Activated CD4-positive, alpha-beta T cell treated with anti-CD3 and anti-CD28 coated beads for 4 hours (primary cell): ENCODE measurements at places on chromosomes 4 and X.
A peak's percentile ranks its signal among the peaks of the same experiment; 100 is the strongest.

GRCh38 chr4:17055788-17056187 is 157.3 kb upstream of the LDB2 start:
- DNase-seq = no peak

GRCh38 chrX:56798866-56799758 is 70.1 kb downstream of the NBDY start:
- DNase-seq = no peak

DNA sequence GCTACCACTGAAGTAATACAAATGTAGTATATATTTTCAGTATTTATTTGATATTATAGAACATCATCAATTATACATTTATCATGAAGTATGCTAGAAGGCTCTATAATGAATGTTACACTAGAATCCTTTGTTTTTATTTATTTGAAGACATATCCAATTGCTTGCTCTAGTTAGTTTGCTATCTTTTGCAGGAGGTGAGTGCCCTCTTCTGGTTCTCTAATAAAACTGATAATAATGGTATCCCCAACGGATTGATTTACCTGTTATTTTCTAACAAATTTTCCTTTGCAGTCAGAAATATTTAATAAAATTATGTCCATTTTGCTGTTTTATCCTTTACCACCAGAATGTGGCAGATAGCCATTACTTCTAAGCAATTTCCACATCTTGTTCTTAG is 274.3 kb upstream of the TACR3 start:
- no peak for DNase-seq

DNA sequence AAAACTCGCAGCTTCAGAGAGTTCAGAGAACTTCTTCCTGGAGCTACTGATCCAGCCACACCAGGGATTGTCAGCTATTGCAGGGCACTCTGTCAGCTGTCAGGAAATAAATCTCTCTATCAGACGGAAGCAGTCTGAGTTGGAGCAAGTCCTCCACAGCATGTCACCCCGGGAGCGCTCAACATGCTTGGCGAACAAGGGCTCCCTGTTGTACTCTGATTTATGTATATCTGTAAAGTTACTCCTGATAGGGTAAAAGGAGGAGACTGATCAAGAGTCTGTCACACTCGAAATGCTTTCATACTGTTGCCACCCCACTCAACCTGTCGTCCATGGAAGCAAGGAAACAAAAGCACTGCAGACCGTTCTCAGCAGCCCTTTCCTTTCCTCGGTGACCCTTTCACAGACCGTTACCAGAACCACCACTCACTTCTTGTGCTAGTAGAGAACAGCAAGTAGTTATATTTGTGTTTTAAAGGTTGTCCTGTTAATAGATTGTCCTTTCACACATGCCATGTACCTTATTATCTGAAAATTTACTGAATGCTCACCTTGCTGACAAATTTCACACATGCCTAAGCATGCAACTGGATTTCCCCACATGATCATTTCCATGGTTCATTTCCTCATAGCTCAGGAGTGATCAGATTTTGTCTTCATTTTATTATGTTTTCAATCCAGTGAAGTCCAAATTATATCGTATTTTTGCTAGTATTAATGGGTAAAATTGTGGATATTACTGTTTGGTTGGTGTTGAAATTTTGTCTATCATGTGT is 2108.9 kb upstream of the TENM3 start:
- DNase-seq = no peak

DNA sequence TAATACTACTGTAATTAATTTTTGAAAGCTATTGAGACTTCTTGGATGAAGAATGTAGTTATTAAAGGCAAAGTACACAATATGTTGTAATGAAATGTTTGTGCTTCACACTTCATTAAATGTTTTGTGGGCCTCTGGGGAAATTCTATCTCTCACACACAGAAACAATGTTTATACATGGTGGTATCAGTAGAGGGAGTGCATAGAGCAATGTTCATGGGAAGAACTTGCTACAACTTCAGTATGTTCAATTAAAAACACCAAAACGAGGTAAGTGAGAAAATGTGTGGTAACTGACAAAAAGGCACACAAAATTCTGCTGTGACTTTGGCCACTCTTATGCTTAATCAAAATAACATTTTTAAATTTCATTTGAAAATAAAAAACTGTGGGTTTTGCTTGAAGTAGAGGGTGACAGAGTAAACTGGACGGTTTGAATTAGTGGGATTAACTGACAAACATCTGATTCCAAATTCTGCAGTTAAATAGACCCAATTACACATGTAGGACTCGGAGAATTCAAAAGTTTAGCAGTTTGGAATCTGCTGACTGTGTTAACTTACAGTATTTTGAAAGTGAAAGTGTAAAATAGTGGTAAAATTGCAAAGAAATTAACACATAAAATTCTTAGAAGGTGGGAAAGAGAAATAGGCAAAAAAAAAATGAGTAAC is 111.4 kb upstream of the TTC29 start:
- DNase-seq = no peak

DNA sequence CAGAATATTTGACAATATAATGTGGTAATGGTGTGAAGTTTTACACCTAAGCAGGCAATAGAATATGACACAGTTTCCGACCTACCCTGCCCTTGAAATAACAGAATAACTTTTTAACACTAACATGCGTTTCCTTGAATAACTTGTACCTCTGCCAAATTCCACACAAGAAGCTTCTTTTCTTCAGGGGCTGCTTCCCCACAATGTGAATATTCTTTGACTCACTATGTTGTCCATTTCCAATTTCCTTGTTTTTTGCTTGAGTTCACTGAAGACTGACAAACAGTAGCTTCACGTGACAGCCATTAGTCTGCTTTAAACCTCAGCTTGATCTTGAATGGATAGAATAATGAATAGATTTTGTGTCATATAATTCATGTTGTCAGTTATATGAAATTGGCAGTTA is 14.3 kb downstream of the SHROOM3 start:
- no peak for DNase-seq

DNA sequence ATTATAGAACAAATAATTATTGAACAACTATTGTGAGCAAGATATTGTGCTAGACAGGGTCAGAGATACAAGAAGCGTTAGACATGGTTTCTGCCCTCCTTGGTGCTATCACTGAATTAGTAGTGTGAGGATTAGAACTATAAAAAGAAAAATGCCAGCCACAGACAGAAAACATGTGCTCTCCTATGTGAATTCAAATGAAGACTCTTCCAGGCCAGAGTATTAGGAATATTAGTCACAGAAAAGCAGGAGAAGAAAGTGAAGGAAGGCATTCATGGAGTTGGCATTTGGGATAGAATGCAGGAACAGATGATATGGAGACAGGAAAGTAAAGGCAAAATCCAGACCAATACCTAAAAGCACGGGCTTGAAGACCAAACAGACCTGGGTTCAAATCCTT is 179.6 kb upstream of the TENM3 start:
- no peak for DNase-seq

DNA sequence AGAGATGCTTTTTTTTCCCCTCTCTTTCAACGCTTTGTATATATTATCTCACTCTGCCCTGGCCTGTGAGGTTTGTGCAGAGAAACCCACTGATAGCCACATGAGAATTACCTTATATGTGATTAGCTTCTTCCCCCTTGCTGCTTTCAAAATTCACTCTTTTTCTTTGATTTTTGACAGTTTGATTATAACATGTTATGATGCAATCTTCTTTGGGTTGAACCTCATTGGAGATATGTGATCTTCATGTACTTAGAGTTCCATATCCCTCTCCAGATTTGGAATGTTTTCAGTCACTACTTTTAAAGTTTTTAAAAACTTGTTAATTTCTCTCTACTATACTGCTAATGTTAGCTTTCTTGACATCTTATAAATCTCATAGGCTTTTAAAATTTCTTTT is 479.5 kb upstream of the AGA start:
- DNase-seq = no peak

- DNase-seq = peak; percentile 6
Measured at GRCh38 chrX:155027509-155028066, 944 bp downstream of the FUNDC2 start.

GRCh38 chr4:22428441-22428840 is 87.4 kb downstream of the ADGRA3 start:
- DNase-seq = no peak

DNA sequence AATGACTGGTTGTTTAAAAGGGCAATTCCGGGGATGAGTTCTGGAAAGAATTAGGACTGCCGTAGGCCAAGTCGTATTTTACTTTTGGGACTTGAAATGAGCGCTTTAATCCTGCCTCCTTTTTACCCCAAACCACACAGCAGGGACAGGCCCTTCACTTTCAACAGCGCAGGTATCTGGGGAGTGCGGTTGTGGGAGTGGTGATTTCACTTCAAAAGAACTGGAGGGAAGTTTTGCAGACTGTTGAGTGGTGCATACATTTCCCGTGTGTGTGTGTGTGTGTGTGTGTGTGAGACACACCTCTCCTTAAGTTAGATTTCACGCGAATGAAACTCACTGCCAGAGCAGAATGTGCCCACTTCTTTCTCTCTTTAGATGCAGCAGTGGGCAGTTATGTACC is 2.8 kb downstream of the NHS start:
- DNase-seq = no peak

- DNase-seq = no peak
Measured at GRCh38 chrX:132226169-132226568, 6.9 kb upstream of the RAP2C start.

- DNase-seq = no peak
Measured at GRCh38 chr4:10509733-10510132, 52.5 kb upstream of the ZNF518B start.

GRCh38 chr4:54942721-54943120 is 182.7 kb downstream of the KDR start:
- DNase-seq = peak; percentile 12

DNA sequence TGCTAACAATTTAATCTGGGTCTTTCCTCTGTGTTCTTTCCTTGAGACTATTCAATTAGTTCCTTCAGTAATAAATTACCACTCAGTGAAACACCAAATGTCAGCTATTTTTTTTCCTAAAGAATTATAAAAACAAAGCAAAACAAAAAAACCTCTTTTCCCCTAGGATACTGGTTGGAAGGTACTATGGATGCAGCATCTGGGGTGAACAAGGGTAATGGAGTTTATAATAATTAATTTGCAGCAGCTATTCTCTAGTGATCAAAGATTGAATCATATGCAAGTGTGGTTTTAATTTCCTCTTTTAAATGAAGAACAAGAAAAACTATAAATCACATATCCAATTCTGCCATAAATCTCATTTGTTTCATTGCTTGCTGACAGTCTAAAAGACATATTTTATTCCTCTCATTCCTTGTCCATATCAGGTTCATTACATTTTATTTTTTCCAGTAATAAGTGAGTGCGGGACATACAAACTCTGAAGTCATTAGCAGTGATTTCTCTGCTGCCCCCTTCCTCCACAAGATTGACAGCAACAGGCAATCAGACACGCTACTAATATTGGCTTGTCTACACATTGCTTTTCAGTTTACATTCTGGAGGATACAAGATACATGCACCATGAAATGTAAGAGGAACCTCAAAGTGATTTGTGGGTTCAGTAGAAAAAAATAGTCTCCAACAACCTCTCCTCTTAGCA is 1093.4 kb upstream of the SLIT2 start:
- no peak for DNase-seq

- DNase-seq = no peak
Measured at GRCh38 chr4:10732914-10733415, 48.4 kb upstream of the CLNK start.

DNA sequence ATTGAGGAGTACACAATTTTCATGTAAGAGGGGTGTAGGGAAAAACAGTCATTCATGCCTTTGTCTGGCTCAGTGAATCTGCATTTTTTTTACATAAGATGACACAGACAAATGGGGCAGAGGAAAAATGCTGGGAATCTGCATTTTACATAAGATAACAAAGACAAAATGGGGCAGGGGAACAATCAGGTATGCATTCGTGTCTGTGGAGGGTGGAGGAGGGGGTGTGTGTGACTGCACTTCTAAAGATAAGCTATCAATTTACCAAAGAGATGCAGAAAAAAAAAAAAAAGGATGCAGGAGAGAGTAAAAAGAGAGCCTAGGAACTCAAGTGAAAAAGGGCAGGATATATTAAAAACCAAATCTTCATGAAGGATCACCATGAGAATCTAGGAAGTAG is 637.4 kb downstream of the ZNF674 start:
- no peak for DNase-seq

- DNase-seq = no peak
Measured at GRCh38 chr4:14340321-14340720, 662.0 kb upstream of the CPEB2 start.

- no peak for DNase-seq
Measured at GRCh38 chr4:3676907-3677747, 89.1 kb upstream of the ADRA2C start.

DNA sequence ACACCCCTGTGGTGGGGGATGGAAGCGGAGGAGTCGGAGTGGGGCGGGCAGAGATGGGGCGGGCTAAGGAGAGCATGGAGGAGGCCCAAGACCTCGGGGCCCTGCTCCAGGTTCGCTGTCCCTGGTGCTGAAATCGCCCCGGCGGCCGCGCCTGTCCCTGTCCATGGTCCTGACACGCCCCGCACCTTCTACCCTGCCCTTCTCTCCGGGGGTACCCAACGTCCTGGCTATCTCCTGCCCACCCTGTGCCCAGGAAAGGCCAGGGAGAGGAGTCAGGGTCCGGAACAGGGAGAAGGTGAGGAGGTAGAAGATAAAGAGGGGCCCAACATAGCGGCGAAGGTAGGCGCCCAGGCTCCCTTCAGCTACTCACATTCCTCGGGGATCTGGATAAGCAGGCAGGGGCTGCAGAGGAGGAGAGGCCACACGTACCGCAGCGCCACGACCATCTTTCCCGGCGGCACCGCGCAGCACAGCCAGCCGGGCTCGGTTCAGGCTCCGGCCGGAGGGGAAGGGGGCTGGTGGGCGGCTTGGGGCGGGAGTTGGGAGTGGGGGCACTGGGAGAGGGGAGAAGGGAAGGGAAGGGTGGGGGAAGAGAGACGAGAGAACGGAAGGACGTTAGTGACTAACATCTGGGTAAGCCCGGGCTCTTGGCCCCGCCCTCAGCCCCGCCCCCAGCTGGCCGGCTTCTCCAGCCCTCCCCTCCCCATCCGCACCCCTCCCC is 10.4 kb downstream of the L1CAM start:
- DNase-seq = peak; percentile 52

- DNase-seq = no peak
Measured at GRCh38 chr4:1329408-1330371, 17.3 kb upstream of the UVSSA start.

- DNase-seq = no peak
Measured at GRCh38 chr4:52234561-52235440, 183.7 kb downstream of the SPATA18 start.

DNA sequence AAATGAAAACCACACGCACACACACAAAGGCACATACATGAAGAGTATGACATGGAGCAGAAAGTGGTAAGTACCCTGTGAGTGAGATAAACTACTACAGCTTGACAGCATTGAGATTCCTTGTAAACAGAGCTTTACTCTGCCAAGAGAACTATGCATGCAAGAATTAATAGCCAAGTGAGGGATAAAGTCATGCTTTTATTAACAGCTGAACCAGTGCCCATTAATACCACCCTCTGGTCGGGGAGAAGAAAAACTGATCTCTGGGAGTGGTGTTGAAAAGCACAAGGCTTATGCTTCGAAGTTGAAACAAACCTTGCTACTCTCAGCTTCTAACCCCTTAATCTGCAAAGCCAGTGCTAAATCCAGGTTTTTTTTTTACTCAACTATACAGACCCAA is 95.9 kb upstream of the C1QTNF7 start:
- no peak for DNase-seq

- DNase-seq = no peak
Measured at GRCh38 chr4:187780070-187780469, 215.5 kb upstream of the ZFP42 start.
